NCI-H69 (cell line): ENCODE measurements at places on chromosomes 5 and 9.

DNA sequence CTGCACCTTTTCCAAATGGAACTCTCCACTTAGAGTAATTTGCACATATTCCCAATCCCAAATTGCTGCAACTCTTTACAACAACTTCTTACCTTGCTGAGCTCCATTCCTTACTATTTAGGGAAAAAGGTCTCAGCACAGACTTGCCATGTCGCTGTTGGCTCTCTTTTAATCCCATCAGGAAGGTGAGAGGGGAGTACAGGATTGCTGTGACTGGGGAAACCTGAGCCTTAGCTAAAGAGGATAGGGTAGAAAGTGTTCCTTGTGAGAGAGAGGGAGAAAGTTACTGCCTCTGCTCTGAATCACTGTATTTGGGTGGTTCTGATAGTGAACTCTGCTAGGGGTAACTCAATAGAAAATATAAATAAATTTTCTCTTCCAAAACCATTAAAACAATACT, 43.7 kb upstream of the GABRA1 start:
- DNase-seq: no peak

DNA sequence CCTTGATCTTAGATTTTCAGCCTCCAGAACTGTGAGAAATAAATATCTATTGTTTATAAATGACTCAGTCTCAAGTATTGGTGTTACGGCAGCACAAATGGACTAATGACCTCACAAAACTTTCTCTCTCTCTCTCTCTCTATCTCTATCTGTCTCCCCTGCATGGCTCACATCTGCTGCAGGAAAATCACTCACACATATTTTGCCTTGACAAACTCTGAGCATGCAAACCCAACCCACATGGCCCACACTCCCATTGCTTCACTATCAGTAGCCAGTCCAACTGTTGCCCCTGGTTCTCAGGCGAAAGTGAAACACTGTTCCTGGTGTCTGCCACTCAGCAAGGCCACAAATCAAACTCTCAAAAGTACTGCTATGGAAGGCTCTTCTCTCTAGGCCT, 66.4 kb upstream of the PIK3R1 start:
- no peak for DNase-seq

DNA sequence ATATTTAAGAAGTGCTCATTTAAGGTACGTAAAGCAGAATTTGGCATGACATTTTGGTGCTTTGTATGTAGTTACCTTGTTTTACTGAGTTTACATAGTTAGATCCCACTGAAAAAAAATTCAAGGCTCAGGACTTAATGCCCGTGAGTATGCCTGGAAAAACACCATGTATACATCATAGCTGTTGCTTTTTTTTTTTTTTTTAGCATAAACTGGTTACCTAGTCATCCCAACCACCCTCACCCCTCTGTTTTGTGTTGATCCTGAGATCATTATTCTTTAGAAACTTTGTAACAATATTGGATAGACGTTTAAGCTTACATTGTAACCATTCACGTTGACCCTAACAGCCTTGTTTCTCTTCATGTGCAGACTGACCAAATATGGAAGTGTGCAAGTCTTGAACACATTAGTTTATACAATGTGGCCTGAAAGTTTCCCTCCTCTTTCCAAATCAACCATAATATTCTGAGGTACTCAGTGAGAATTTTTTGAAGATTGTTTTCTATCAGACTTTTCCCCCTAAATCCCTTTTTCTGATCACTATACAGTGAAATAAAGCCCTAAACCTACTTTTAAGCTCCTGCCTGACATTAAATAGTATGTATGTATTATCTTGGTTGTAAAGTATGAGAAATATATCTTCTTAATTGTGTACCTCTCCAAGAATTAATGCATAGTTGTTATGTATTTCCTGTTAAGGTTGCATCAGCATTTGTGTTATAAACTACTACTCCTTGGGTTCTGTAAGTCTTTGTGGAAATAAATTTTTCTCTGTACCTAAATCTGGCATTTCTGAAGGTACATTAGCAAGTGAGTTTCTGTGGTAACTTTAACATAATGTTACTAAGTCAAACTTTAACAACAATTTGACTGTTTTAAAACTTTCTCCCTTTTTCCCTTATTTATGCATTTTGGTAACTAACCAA, 4.4 kb downstream of the RABGAP1 start:
- no peak for DNase-seq

- peak; percentile 80 for DNase-seq
Measured at GRCh38 chr5:66958980-66959641, 237.5 kb downstream of the CD180 start.

GRCh38 chr9:126916909-126917308, 2.3 kb downstream of the RALGPS1 start:
- peak; percentile 23 for DNase-seq
